ENCODE measurements at places on chromosomes 11 and 22.

GRCh38 chr11:32108576-32108975 lies 17.7 kb downstream of the RCN1 start:
- no peak for DNase-seq

DNA sequence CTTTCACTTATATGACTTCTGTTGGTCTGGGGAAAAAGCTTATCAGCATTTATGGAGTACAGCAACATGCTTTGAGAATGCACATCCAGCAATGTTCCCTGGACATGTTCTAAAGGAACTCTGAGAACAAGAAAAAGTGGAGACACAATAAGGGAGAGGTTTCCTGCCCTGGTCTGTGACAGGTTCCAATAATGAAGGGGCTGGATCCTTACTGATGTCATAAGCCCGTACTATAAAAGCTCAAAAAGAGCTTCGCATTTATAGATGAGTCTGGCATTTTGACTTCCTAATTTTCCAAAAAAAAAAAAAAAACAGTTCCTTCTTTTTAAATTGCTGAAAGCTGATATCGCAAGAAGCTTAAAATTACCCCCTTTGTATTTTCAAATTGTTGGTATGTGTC lies 129.1 kb downstream of the MPPED2 start:
- DNase-seq: no peak

GRCh38 chr11:108115500-108116140 lies 5.7 kb upstream of the ACAT1 start:
- no peak for DNase-seq

- DNase-seq: no peak
Measured at GRCh38 chr11:764322-765024, 12.8 kb downstream of the GATD1 start.

GRCh38 chr22:48306785-48307510 lies 1520.7 kb downstream of the BRD1 start:
- no peak for DNase-seq

- no peak for DNase-seq
Measured at GRCh38 chr11:47857892-47858543, 9.9 kb upstream of the NUP160 start.

- no peak for DNase-seq
Measured at GRCh38 chr11:95147364-95147905, 57.8 kb downstream of the ENDOD1 start.

- DNase-seq: no peak
Measured at GRCh38 chr11:2583605-2583958, 116.2 kb downstream of the KCNQ1OT1 start.
